ENCODE measurements at places on chromosomes 13 and 19.

DNA sequence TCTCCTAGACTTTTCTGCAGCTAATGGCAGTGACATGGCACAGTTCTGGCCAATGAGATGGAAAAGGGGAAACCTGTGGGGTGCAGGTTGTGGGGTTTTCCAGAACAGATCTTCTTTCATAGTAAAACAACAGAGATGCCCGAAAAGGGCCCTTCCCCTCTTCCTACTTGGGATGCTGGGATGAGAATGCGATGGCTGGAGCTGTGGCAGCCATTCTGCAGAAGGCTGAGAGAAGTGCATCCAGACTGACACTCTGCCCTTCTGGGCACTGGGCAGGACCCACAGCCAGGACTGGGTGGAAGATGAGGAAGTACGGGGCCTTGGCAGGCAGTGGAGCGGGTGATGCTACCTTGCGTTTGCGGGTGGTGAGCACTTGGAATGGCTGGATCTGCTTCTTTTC lies 16.9 kb upstream of the PLA2G4C start:
- DNase-seq: no peak

GRCh38 chr13:99313501-99313900 lies 6.3 kb upstream of the GPR183 start:
- no peak for DNase-seq

DNA sequence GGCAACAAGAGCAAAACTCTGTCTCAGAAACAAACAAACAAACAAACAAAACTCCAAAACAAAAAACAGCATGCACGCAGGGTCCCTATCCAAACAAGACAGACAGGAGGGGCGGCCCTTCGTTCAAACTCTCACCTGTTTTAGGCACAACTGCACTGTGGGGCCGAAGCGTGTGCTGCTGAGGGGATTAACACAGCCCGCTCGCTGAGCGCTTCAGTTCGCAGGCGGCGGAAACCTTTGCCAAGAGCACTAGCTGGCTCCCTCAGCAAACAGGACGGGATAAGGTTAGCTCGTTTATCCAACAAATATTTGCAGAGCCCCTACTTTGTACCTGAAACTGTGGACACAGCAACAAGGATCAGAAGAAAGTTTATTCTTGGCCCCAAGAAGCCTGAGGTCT lies 1.6 kb upstream of the ADPRHL1 start:
- no peak for DNase-seq

- no peak for DNase-seq
These were observed 183.0 kb downstream of the RFC3 start for GRCh38 chr13:34000955-34001354.

- DNase-seq: no peak
These were observed 44.5 kb downstream of the TMEM255B start for GRCh38 chr13:113803409-113804016.

GRCh38 chr19:10005632-10006334 lies 4.5 kb downstream of the COL5A3 start:
- DNase-seq: no peak

GRCh38 chr19:16586991-16587832 lies 15.0 kb upstream of the SLC35E1 start:
- DNase-seq: peak; percentile 52

DNA sequence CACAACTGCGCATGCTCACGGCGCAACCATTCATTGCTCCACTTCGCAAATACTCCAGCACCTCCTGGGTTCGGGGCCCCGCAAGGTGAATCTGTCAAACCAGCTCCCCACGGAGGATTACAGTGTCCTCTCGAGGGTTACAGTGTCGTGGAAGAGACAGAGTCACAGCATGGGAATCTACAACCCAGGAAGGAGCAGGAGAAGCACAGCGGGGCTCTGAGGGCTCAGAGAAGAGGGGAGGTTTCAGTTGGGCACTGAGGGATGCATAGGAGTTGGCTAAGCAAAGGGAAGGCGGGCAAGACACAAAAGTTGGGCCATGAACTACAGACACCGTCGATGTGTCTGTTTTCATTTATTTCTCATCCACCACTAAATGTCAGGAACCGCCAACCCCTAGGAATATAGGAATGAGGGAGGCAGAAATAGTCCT lies 1.0 kb upstream of the GTF2F1 start:
- DNase-seq: no peak

GRCh38 chr19:29667387-29667783 lies 2.1 kb downstream of the PLEKHF1 start:
- DNase-seq: no peak

DNA sequence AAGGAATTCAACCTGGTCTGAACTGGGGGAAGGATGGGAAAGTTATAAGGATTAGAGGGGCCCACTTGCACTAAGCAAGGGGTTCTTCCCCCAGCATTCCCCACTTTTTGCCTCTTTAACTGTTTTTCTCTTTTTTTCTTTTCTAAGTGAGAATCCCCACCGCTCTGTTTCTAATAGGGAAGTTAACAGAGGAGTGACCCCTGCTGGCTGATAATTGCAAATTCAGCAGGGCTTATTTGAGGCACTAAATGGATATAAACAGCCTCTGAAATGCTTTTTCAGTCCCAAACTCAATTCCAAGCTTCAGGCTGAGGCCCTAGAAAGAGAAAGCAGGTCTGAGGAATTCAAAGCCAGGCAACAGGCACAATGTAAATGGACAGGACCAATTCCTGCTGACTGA lies 38.2 kb upstream of the CEACAM21 start:
- no peak for DNase-seq

GRCh38 chr13:23778002-23778652 lies 111.1 kb downstream of the MIPEP start:
- no peak for DNase-seq
